ENCODE measurements at places on chromosomes 1 and 21.

GRCh38 chr1:3477241-3477995 is 23.0 kb downstream of the ARHGEF16 start:
- no peak for DNase-seq

GRCh38 chr1:40313958-40314720 is 2.9 kb downstream of the COL9A2 start:
- DNase-seq = no peak

- no peak for DNase-seq
Observed at GRCh38 chr1:221392453-221392852, 349.4 kb downstream of the DUSP10 start.

GRCh38 chr1:62462370-62462769 is 25.5 kb downstream of the USP1 start:
- DNase-seq = no peak

GRCh38 chr1:91520942-91521507 is 20.4 kb downstream of the CDC7 start:
- DNase-seq = no peak

GRCh38 chr1:112394743-112395062 is 1.3 kb upstream of the CTTNBP2NL start:
- no peak for DNase-seq

DNA sequence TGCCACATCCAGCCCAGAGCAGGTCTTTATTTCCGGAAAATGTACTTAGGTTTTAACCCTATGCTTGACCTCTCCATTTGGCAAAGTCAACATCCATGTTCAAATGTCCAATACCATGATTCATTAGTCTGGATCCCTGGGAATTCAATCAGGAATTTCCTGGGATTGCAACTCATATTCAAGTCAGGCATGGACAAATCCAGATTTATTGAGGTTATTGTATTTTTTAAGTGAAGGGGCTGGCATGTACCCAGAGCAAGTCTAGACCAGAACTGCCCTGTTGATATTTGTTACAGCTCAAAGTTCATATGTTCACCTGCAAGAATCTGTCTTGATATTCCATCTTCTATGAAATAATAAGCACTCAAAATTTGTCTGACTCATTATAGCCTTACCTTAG is 521.1 kb downstream of the ADGRL2 start:
- DNase-seq = no peak

Data from smooth muscle cell of the brain vasculature (primary cell).